ENCODE measurements at places on chromosomes 2 and 18. TPM values are rescaled to one million over a fixed set of nuclear protein-coding genes. Genes with fewer than 3 reads are reported as not detected.

DNA sequence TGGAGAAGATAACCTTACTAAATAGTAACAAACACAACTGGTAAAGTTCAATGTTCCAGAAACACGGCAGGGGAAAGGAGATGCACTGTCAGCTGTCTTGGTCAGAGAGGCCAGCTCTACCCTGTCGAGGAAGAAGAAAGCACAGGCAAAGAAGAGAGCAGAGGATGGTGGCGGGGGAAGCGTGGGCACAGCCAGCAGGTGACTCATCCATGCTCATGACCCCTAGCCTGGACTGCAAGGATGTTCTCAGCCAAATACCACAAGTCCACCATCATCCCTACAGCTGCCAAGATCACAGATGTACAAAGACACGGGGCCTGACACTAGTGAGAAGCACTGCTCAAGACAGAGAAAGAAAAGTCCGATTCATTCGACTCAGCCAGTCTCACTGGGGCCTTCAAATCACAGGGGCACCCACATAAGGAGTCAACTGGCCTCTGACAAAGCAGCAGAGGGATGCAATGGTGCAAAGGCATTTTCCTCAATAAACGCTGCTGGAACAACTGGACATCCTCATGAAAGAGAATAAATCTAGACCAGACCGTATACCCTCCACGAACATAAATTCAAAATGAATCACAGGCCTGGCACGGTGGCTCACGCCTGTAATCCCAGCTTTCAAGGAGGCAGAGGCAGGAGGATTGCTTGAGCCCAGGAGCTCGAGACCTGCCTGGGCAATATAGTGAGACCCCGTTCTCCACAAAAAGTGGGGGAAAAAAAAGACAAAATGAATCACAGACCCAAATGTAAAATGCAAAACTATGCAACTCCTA lies 5.6 kb downstream of the DTYMK start:
- no peak for DNase-seq

DNA sequence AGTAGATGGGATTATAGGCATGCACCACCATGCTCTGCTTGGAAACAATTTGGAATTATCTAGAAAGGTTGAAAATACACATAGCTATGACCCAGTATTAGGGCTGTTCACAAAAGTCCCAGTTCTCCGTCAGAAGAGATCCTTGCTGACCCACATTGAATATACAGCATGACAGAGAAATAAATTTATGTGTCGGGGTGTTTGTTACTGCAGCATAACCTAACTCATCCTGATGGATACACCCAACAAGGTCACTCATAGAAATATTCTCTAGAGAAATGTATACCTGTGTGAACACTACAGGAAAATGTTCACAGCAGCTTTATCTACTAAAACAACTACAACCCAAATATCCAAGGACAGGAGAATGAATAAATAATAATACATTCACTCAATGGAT lies 9.0 kb downstream of the TBC1D8 start:
- DNase-seq, result no peak

GRCh38 chr18:32776561-32776960 lies 3.7 kb upstream of the KLHL14 start:
- DNase-seq, result no peak

GRCh38 chr2:235921508-235922191 lies 246.5 kb downstream of the GBX2 start:
- no peak for DNase-seq

DNA sequence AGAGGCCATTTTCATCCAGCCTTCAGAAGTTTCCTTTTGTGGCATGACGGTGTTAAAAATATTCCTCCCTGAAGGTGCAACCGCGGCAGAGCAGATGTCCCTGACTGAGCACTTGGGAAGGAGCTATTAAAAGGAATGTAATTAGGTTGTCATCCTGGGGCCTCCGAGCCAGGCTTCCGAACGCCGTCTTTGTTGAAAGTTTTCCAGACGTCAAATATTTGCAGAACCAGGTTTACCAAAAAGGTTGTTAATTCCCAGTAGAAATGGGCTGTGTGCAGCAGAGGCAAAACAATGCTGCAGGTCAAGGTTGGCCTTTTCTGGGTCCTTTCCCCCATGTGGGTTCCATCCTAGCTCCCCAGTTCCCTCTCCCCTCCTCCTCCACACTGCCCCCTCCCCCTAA lies 110.0 kb upstream of the STPG4 start:
- DNase-seq, result no peak

- no peak for DNase-seq
Observed at GRCh38 chr2:9686061-9686460, 55.3 kb upstream of the YWHAQ start.

DNA sequence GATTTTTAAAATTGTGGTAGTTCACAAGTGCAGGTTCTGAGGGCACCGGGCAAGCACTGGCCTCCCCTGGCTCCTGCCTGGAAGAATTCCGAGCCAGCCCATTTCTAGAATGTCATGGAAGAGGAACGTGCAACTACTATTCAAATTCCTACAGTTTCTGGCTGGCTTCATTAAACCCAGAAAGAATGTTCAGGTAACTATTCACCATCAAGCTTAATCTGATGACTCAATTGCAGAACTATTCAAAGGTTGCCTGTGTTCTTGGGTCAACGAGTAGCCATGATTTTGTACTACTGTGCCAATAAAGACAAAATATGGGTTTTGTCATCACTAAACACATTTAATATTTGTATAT lies 14.3 kb upstream of the MFF start:
- no peak for DNase-seq

- no peak for DNase-seq
Observed at GRCh38 chr2:112722816-112723546, 2.2 kb downstream of the NT5DC4 start.

- no peak for DNase-seq
Observed at GRCh38 chr2:17057109-17058017, 391.7 kb upstream of the CYRIA start.

GRCh38 chr2:36355890-36356297 lies 316 bp downstream of the CRIM1 start:
- no peak for DNase-seq

DNA sequence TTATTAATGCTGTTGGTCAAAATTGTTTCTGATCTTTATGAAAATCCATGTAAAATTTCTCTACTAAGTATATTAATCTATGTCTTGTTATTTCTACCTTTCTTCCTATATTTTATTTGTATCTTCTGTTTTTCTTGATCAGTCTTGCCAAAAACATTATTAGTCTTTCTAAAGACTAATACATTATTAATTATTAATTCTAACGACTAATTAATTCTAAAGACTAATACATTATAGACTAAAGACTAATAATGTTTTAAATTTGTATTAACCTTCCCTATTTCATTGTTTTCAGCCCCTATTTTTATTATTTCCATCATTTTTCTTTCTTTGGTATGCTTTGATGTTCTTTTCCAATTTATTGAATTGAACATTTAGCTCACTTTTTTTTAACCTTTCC lies 27.7 kb downstream of the NEURL3 start:
- DNase-seq, result no peak

NAT8 gene
- polyA plus RNA-seq, result 1.1 TPM

ASPRV1 gene
- 4.0 TPM for polyA plus RNA-seq

SPDYA gene
- 3.1 TPM for polyA plus RNA-seq

UGT1A1 gene
- 0.05 TPM for polyA plus RNA-seq

IL1B gene
- 1.3 TPM for polyA plus RNA-seq

IL1RN gene
- polyA plus RNA-seq, result 1.5 TPM

PAX8 gene
- 4.4 TPM for polyA plus RNA-seq

PLEK gene
- 11.2 TPM for polyA plus RNA-seq

GGCX gene
- 43.5 TPM for polyA plus RNA-seq

CCL20 gene
- 1.4 TPM for polyA plus RNA-seq
